ENCODE measurements at places on chromosomes 2 and 18. TPM values are rescaled to one million over a fixed set of nuclear protein-coding genes. Genes with fewer than 3 reads are reported as not detected.
A peak's percentile ranks its signal among the peaks of the same experiment; 100 is the strongest.

- no peaks in the 10 kb centered on the region for H3K36me3 ChIP-seq
- H3K27me3 ChIP-seq = no peaks in the 10 kb centered on the region
Measured at GRCh38 chr2:15935675-15936074, 4.7 kb upstream of the MYCN start.

DNA sequence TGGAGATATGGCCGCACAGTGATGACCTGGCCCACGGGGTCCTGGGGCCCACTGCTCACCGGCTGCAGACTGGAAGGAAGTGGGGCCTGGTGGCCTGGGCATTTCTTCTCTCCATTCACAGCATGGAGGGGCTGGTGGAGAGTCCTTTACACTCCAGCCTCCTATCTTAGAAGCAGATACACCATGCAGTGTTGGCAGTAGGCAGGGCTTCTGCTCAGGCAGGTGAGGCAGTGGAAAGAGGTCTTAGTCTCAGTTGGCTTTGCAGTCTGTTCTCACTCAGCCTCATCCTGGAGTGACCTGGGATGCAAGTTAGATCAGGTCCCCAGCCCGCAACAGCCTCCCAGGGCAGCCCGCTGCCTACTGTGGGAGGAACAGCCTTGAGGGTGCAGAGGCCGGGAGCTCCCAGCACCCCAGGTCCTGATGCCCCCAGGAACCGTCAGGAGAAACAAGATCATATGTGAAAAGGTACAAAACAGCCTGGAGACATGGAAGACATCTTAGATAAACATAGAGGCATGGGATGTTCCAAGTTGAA lies 45.8 kb upstream of the OTOS start:
- DNase-seq = no peak
- no peak overlapping the region for H3K4me3 ChIP-seq
- H3K36me3 ChIP-seq = no peaks in the 10 kb centered on the region
- H3K27ac ChIP-seq = no peak overlapping the region

DNA sequence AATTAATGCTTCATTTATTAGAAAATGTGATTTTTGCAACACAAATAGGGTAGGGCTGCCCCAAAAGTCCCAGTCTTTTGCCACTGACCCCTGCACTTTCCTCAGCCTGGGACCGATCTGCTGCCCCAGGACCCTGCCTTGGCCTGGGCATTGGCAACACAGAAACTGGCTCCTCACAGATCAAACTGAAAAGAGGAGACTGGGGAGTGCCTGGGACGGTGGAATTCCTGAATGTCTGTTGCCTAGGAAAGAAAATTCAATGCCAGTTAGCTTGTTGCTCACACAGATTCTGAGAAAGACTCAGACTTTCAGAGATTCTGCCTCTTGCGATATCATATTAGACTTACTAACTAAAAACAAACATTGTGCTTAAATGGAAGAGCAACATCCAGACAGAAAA lies 211.2 kb downstream of the VAPA start:
- no peak for DNase-seq
- H3K27ac ChIP-seq = no peak overlapping the region
- no peak overlapping the region for H3K4me3 ChIP-seq
- no peaks in the 10 kb centered on the region for H3K4me1 ChIP-seq
- H3K36me3 ChIP-seq = no peaks in the 10 kb centered on the region

DNA sequence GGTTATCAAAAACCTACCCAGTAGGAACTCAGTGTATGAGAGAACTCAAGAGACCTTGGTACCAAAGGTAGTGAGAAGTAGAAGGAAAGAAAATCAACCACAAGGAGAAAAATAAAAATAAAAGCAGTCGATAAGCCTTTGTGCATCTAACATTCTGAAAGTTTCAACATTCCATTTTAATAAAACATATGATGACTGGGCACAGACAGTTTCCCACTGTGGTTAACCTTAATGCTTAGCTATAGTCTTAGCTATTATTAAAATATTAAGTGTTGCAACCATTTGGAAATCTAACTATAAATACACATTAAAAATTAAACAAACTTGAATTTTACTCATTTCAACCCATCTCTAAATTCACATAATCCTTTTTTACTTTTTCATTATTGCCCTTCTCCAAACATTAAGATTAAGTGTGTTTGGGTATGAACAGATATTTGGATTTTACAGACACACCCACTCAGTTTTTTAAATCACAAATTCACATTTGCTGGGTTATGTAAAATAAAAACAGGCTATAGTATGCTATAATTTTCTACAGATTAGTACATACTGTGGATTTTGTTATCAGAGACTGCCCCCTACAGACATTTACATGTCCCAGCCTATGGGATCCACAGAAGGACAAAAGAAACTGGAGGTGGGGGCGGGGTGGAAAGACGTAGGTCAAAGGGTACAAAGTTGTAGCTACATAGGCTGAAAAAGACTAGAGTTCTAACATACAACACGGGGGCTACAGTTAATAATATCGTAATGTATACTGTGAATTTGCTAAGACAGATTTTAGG lies 32.8 kb downstream of the SRBD1 start:
- no peaks in the 10 kb centered on the region for H3K36me3 ChIP-seq
- no peaks in the 10 kb centered on the region for H3K27me3 ChIP-seq
- no peak overlapping the region for H3K27ac ChIP-seq
- DNase-seq = no peak

DNA sequence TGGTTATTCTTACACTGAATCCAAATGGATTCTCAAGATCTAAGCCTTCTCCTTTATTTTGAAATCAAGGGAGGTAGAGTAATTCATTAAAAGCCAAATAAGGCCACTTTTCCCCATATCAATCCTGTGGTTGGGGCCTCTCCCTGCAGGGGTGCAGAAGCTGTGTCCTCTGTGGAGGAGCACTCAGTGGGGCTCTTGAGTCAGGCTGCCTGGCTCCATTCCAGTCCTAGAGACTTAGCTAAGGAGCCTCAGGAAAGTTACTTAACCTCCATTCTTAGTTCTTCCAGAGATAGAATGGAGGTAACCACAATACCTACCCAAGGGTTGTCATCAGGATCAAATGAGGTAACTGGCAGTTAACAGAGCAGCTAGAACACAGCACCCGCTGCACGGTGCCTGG lies 564.3 kb downstream of the CMPK2 start:
- no peaks in the 10 kb centered on the region for H3K36me3 ChIP-seq
- no peaks in the 10 kb centered on the region for H3K4me1 ChIP-seq
- H3K27me3 ChIP-seq = no peaks in the 10 kb centered on the region
- H3K4me3 ChIP-seq = no peak overlapping the region
- H3K27ac ChIP-seq = no peak overlapping the region

DNA sequence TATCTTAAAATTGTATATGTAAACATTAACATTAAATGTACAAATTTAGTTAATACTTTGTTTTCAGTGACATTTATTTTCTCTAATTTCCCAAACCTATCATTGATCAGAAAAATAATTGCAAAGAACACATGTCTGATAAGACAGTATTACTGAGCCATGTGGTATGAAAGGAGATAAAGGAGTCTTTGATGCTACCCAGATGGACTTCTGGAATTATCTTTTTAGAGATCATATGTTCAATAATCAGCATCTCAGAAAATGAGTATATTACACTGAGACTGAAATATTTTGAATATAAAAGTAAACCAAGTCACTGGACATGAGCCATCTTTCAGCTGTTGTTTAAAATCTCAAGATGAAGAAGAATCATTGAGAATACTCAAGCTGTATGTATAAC lies 153.3 kb downstream of the PHLPP1 start:
- H3K27me3 ChIP-seq = no peaks in the 10 kb centered on the region
- no peak overlapping the region for H3K27ac ChIP-seq
- H3K4me3 ChIP-seq = no peak overlapping the region
- DNase-seq = no peak
- no peaks in the 10 kb centered on the region for H3K36me3 ChIP-seq
- H3K4me1 ChIP-seq = no peaks in the 10 kb centered on the region

DNA sequence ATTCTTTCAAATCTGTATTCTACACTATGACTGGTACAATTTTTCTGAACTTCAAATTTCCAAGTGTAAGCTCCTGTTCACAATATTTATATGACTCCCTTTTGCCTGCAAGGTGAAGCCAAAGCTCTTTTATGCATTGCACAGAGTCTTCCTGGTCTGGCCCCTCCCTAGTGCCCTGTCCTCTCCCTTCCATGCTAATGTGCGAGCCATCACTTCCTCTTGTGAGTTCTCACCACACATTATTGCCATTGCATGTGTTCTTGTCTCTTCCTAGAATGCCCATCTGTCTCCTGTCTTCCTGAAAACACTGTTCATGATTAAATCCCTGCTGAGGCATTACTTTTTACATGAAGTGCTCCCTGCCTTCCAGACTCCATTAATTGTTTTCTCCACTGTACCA lies 169.9 kb downstream of the MC4R start:
- no peak overlapping the region for H3K27ac ChIP-seq
- H3K4me1 ChIP-seq = no peaks in the 10 kb centered on the region
- no peaks in the 10 kb centered on the region for H3K36me3 ChIP-seq
- H3K27me3 ChIP-seq = no peaks in the 10 kb centered on the region

GRCh38 chr2:120579916-120580685 lies 155.6 kb upstream of the GLI2 start:
- no peak overlapping the region for H3K4me3 ChIP-seq
- no peaks in the 10 kb centered on the region for H3K36me3 ChIP-seq
- no peaks in the 10 kb centered on the region for H3K4me1 ChIP-seq

GRCh38 chr2:30165617-30166016 lies 18.8 kb downstream of the YPEL5 start:
- no peaks in the 10 kb centered on the region for H3K27me3 ChIP-seq
- H3K36me3 ChIP-seq = no peaks in the 10 kb centered on the region
- DNase-seq = no peak
- H3K27ac ChIP-seq = no peak overlapping the region
- H3K4me1 ChIP-seq = peaks cover 3% of the 10 kb centered on the region
- H3K4me3 ChIP-seq = no peak overlapping the region

DNA sequence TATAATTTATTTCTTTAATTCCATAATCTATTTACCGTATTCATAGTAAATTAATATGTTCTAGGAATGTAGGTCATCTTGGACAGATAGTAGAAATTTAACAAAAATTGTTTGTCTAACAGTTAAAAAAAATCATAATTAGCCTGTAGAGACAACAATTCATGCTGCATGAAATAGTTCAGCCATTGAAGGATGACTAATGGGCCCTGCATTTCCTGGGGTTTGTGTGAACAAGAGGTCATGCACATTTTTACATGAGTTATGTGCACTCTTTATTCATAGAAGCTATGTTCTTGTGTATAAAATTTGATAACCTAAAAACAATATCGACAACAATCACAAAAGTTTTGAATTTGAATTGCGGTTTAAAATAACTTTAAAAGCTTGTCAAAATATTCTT lies 1663.6 kb downstream of the SUCLG1 start:
- no peak overlapping the region for H3K4me3 ChIP-seq
- H3K27ac ChIP-seq = no peak overlapping the region
- H3K27me3 ChIP-seq = no peaks in the 10 kb centered on the region
- no peaks in the 10 kb centered on the region for H3K36me3 ChIP-seq
- H3K4me1 ChIP-seq = no peaks in the 10 kb centered on the region

DNA sequence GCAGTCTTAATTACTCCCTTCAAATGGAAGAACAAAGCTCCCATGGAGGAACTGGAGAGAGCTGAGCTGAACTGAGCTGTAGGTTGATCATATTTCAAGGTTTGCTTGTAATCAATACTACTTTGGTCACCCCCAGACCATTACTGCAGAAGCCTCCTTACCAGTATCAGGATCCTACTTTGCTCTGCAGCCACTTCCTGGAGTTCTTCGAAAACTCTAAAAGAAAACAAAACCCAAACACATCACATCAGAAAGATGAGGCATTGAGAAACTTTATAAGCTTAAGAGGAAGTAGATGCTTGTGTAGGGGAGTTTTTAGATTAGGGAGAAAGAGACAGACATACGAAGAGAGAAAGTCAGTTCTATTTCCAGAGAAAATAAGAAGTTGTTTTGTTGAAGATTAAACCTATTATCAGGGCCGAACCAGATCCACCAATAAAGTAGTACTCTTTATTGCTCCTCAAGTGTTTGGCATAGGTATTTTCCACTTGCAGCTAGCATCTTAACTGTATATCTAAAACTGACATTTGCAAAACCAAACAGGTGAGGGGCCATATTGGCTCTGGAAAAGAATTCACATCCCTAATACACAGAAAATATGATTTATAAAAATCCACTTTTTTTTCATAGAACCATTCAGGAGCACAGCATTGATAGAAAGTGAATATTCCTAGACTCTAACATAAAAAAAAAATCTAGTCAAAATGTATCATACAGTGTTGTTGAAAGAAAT lies 166.9 kb upstream of the KLF7 start:
- H3K27ac ChIP-seq = no peak overlapping the region
- no peaks in the 10 kb centered on the region for H3K4me1 ChIP-seq
- H3K27me3 ChIP-seq = no peaks in the 10 kb centered on the region
- no peaks in the 10 kb centered on the region for H3K36me3 ChIP-seq

- no peak overlapping the region for H3K4me3 ChIP-seq
- no peaks in the 10 kb centered on the region for H3K36me3 ChIP-seq
- no peaks in the 10 kb centered on the region for H3K27me3 ChIP-seq
Measured at GRCh38 chr2:239724194-239724849, 300.8 kb downstream of the NDUFA10 start.

DNA sequence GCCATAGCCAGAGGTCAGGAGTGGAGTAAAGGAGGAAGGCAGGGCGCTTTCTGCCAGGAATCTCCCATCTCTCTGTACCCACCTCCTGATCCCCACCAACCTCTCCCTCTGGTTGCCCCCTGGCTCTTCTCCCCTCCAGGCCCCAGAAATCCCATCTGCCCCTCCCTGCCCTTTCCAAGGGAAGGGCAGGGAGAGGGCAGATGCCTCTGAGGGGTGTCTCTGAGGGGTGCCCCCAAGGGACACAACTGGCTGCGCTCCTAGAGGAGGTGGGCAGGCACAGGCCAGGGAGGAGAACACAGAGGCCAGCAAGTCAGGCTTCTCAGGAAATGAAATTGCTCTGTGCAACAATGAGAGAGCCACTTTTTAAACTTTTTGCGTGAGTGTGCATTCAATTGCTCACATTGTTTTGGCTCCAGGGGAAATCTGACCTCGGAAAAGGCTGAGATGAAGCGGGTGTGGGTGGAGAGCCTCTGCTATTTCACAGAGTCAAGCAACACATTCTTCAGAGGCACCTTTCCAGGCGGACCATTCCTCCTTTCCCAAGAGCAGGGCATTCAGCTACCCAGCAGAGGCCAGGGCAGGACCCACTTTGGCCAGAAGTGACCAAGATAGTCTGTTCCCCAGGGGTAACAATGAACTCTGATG lies 125.5 kb downstream of the SMAD7 start:
- DNase-seq = no peak
- H3K27ac ChIP-seq = no peak overlapping the region
- H3K27me3 ChIP-seq = no peaks in the 10 kb centered on the region
- no peaks in the 10 kb centered on the region for H3K36me3 ChIP-seq

GRCh38 chr2:219552382-219553167 lies 8.7 kb downstream of the TMEM198 start:
- peak overlapping the region; percentile 35 for H3K27ac ChIP-seq
- peaks cover 4% of the 10 kb centered on the region for H3K4me1 ChIP-seq
- peak; percentile 88 for DNase-seq
- H3K4me3 ChIP-seq = peak overlapping the region; percentile 87

The SP140 gene
- total RNA-seq = not detected

The HOXD13 gene
- not detected for total RNA-seq

The RASGRP3 gene
- 12.2 TPM for total RNA-seq

The KCNE4 gene
- total RNA-seq = not detected

The UCN gene
- total RNA-seq = 0.86 TPM

The KCNIP3 gene
- total RNA-seq = not detected

The LYPD6 gene
- total RNA-seq = 9.0 TPM

The SF3B6 gene
- total RNA-seq = 183 TPM

The ANKAR gene
- total RNA-seq = 2.2 TPM

All from Caco-2 (cell line).